Esophagus muscularis mucosa (tissue), 4 donors: ENCODE measurements at places on chromosomes 6 and 20. TPM values are rescaled to one million over a fixed set of nuclear protein-coding genes. Genes with fewer than 3 reads are reported as not detected.

- no peak for DNase-seq
Observed at GRCh38 chr20:41638456-41638855, 20.3 kb upstream of the CHD6 start.

C4B gene
- 203 TPM for total RNA-seq

PACRG gene
- total RNA-seq, result 1.3 TPM

- DNase-seq, result peak; percentile 79
Observed at GRCh38 chr20:1277529-1278322, 11.6 kb downstream of the SNPH start.

GRCh38 chr6:158999154-158999665, 792 bp downstream of the RSPH3 start:
- DNase-seq, result no peak

DNA sequence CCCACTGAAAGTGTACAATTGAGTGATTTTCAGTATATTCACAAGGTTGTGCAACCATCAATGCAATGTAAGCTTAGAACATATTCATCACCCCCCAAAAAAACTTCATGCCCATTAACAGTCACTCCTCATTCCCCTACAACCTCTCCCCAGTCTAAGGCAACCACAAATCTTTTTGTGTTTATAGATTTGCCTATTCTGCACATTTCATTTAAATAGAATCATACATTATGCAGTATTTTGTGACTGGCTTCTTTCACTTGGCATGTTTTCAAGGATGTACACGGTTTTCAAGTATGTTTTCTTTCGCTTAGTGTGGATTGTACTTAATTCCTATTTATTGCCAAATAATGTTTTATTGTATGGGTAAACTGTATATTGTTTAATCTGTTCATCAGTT, 329.3 kb upstream of the RNF24 start:
- no peak for DNase-seq

GRCh38 chr20:34085544-34086040, 26.5 kb downstream of the EIF2S2 start:
- DNase-seq, result no peak

TOMM34 gene
- total RNA-seq, result 5.8 TPM

- DNase-seq, result no peak
Observed at GRCh38 chr6:147135211-147135681, 69.0 kb upstream of the STXBP5 start.

- no peak for DNase-seq
Observed at GRCh38 chr6:118724211-118724610, 72.8 kb upstream of the CEP85L start.

NOX3 gene
- total RNA-seq, result not detected

UBE2C gene
- total RNA-seq, result 0.83 TPM

- DNase-seq, result no peak
Observed at GRCh38 chr6:155040901-155041650, 46.0 kb downstream of the TIAM2 start.
